Osteocyte (in vitro differentiated cells): ENCODE measurements at places on chromosomes 5 and 9. TPM values are rescaled to one million over a fixed set of nuclear protein-coding genes. Genes with fewer than 3 reads are reported as not detected.

The SEMA5A gene
- 181 and 189 TPM in 2 replicates for total RNA-seq

DNA sequence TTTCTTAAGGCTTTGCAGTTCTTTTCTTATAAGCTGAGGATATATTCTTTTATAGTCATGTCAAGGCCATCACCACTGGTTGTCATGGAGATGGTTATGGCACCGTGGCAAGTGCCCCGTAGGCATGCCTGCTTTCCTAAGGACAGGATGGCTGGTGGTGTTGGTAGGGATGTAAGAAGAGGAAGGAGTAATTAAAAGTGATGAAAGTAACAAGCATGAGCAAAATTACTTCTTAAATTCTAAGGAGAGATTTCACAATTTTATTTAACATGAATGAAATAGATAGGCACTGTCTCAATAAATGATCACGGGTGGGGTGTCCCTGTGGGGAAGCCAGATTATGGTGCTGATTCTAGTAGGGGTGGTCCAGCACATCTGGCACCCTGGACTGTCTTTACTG is 290.2 kb upstream of the KLF4 start:
- H3K36me3 ChIP-seq: no peaks in the 10 kb centered on the region
- H3K27ac ChIP-seq: no peak overlapping the region
- DNase-seq: no peak
- H3K4me3 ChIP-seq: no peak overlapping the region

DNA sequence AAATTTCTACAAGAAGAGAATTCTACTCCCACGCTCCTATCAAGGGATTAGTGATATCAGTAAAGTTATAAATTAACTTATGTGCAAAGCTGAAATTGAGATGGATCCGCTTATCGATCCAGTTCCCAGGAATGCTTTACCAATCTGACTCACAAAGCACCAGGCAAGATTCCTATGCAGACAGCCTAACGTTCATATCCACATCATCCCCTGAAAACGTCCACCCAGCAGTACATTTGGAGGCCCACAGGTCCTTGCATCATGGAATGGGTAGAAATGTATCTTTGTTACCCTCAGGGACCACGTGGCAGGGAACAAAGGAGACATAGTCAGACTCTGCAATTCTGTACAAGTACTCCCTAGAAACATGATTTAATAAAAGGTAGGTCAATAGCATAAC is 147.4 kb downstream of the ESM1 start:
- no peak for DNase-seq
- H3K27ac ChIP-seq: no peak overlapping the region
- no peaks in the 10 kb centered on the region for H3K4me1 ChIP-seq
- no peak overlapping the region for H3K4me3 ChIP-seq

DNA sequence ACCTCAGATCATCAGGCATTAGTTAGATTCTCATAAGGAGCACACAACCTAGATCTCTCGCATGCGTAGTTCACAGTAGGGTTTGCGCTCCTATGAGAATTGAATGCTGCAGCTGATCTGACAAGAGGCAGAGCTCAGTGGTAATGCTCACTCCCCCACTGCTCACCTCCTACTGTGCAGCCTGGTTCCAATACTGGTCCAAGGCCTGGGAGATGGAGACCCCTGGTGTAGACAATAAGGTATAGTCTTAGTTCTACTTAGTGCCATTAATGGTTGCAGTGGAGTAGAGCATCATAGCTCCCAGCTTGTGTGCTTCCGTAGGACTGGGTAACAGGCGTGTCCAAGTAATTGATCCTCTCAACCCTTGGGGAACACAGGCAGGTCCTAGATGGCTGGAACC is 70.4 kb upstream of the ANKRD55 start:
- H3K27ac ChIP-seq: no peak overlapping the region
- H3K4me1 ChIP-seq: peaks cover 13% of the 10 kb centered on the region
- H3K36me3 ChIP-seq: peaks cover 2% of the 10 kb centered on the region
- DNase-seq: no peak
